Posterior cingulate gyrus (tissue), 11 donors: ENCODE measurements at places on chromosomes 12 and 14.

DNA sequence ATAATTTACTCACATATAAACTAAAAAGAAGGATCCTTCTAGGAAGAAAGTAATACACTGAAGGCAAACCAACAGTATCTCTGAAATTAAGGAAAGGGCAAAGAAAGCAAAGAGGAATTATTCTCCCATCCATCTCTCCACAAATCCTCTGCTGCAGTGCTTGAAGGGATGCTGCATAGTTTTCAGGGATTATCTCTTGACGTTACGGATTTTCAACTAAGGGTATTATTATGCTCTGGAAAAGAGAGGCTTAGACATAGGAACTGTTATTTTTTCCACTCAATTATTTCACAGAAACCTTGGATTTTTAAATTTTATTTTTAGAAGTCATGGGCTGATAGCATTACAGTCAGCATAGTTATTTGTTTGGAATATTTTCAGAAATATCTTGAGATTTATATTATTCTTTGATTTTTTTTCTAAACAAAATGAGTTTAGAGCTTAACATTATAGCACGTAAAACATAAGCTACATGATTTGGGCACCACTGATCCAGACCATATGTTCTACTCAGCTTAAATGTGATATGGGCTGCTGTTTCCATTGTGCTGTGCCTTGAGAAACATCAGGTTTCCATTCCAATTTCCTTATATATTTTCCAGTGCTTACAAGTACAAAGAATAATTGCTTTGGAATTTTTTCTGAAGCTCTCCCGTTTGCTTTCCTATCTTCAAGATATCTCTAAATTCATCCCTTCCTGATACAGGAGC is 57.9 kb upstream of the DCN start:
- no peak for DNase-seq

- DNase-seq: no peak
Observed at GRCh38 chr12:77686760-77687159, 143.9 kb upstream of the NAV3 start.

- no peak for DNase-seq
Observed at GRCh38 chr12:102504871-102505270, 24.5 kb upstream of the IGF1 start.

DNA sequence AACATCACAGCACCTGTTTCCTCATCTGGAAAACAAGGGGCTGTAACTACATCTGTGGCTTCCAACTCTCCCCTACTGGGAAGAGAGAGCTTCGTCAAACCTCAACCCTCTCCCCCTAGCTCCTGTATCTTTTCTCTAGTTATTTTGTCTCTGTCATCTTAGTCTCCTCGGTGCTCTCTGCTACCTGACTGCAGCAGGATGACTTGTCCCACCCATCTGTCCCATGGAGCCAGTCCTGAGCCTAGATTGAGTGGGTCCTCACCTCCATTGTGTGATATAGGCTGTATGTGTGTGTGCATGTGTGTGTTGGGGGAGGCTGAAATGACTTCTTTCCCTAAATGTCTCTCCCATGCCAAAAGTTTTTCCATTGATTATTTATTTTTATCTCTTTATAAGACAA is 177.3 kb downstream of the EMP1 start:
- DNase-seq: no peak

DNA sequence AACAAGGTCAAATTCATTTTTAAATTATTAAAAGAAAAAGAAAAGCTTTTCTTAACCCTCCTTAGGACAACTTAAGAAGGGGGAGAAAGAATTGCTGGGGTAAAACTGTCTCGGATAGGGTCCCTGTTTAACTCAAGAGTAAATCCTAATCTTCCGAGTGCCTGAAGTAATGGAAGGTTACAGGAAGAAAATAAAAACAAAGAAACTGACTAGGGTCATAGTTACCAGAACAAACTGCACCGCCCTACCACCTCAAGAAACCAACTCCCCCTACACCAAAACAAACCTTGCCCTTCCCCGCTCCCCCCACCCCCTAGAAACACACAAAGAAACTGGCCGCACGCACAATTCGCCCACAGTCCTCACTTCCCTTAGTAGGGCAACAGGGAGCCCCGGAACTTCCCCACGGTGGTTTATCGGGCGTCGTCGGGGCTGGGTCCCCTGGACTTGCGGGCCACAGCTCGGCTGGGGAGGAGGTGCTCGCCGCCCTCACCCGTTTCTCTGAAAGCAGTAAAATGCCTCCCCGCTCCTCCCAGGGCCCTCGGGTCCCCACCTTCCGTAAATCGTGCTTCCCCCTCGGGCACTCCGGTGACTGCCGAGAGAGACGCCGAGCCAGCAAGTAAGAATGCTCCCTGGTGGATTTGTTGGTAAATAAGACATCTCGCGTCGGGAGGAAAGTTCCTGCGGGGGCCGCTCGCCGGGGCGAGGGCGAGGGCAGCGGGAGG is 2.4 kb downstream of the SINHCAF start:
- no peak for DNase-seq

GRCh38 chr12:120962532-120963020 is 15.8 kb upstream of the HNF1A start:
- no peak for DNase-seq

- DNase-seq: peak; percentile 81
Observed at GRCh38 chr14:91127401-91127801, 13.5 kb downstream of the DGLUCY start.

GRCh38 chr14:71469643-71470335 is 462.4 kb upstream of the RGS6 start:
- no peak for DNase-seq

GRCh38 chr12:101539148-101539547 is 55.6 kb upstream of the MYBPC1 start:
- no peak for DNase-seq

DNA sequence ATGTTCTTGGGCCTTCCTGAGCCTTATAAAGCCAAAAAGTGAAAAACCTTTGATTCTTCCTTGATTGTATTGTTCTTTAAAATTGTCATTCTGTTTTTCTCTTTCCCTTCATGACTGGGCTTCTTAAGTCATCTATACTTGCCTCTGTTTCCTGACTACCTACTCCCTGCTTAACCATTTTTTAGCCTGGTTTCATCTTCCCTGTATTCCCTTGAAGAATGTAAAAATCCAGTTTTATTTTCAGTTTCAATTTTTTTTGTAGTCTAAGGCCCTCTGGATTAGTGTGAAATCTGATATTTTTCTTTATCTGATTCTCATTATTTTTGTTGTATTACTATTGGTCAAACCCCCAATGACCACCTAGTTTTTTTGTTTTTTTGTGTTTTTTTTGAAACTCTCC is 46.3 kb downstream of the APAF1 start:
- no peak for DNase-seq

- DNase-seq: no peak
Observed at GRCh38 chr12:121189131-121189530, 20.8 kb upstream of the P2RX4 start.

GRCh38 chr12:96824074-96824837 is 82.8 kb upstream of the NEDD1 start:
- no peak for DNase-seq

DNA sequence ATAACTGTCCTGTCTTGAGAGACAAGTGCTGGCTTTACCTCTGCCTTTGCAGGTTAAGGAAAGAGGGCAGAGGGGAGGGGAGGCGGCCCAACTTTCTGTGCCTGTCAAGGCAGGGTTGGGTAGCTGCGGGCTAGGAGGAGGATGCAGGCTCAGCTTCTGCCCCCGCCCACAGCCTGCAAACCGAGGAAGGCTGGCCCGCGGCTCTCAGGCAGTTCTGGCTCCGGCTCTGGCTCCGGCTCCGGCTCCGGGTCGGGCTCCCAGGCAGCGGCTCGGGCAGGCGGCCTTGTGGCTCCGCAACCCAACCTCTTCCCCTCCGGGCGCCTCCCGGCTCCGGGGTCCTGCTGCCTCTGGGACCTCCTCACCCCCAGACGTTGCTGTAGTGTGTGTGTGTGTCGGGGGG is 92.9 kb downstream of the TMEM30B start:
- DNase-seq: no peak

DNA sequence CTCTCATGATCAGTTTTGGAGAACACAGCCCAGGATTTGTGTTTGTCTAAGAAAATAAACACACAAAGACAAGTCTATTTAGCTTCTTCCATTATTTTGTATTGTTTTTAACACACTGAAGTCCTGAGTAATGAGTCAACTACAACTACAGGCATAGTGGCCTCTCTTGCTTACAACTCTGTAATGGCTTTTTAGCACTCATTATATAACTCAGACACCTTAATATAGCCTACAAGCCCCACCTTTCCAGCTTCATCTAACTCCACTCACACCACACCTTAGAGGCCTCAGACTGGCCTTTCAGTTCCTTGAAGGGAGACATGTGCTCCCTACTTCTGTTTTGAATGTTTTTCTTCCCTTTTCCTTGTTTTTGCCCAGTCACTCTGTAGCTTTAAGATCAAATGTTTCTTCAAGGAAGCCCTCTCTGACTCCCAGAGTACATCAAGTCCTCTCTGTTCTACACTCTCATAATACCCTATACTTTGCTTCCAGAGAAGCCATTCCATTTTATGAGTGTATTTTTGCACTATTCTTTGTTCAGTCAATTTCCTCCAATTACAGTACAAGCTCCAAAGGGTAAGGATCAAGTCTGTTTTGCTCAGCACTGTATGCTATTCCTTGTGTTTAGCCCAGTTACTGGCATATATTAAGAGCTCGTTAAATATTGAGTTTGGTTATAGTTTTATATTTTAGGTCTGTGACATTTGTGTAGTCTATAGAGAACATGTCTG is 233.6 kb upstream of the ARHGAP5 start:
- no peak for DNase-seq

GRCh38 chr14:22319526-22320361 is 269.3 kb downstream of the DAD1 start:
- DNase-seq: no peak

- DNase-seq: no peak
Observed at GRCh38 chr12:2084553-2085296, 31.9 kb downstream of the CACNA1C start.

GRCh38 chr14:99234355-99234754 is 37.6 kb downstream of the BCL11B start:
- no peak for DNase-seq

DNA sequence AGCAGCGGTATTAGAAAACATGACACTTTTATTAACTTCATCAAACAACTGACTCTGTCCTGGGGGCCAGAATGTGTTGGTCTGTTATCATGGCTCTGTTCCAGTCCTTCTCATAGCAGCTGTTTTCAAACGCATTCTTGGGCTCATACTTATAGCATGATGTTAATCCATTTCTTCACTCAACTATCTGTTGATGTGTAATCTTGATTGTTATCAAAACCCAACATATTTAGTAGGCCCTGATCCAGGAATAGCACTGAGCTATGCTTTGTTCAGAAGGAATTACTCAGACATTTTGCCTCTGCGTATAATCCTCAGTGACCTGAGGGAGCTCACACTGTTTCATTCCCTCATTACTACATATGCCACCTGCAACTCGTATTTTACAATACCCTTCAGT is 315.9 kb downstream of the BMP4 start:
- DNase-seq: no peak

DNA sequence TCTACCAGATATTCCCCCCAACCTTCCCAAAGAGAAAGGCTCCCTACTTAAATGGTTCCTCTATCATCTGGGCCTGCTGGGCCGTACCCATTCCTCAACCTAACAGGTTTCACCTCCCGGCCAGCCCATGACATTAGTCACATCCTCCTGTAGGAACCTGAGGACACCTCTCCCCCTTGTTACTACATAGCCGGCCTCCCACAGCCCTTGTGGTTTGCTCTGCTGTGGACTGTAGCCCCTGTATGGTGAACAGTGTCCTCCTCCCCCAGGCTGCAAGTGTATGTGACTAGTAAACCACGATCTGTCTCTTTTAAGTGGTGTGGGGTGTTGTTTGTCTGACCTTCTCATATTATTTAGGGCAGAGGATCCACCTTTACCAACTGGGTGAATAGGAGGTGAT is 371.7 kb downstream of the RGS6 start:
- peak; percentile 34 for DNase-seq

DNA sequence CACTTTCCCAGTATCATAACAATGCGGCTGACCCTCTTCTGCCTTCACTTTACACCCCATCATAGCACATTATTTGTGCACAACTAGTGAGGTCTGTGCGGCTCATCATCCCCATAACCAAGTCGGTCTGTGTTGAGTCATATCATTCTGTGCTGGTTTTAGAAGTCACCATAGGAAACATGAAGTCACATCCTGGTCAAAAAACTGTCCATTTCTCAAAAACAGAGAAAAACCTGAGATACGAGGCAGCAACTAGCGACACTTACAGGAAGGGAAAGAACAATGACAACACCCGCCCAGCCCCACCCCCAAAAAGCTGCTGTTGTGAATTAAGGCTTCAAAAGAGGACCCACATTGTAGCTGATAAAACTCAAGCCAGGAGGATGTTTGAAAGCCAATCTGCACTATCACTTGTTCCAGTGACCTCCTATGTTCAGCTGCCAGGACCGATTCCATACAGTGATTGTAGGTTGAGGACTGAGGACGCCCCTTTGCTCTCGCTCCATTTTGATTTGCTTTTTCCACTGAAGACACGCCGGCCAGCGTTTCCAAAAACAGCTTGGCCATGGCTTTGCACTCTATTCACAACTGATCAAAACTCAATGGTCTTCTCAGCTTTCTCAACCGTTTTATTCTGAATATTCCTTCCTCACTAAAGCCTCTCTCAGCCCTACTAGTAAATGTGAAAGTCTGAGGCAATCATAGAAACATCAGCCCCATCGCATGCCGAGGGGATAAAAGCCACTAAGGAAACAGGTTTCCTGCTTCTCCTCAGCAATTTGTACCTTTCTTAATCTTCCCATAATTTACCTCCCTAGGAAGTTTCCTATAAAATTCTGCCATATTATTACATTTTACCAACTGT is 87.5 kb downstream of the DUSP16 start:
- no peak for DNase-seq

GRCh38 chr14:102295270-102295669 is 9.7 kb downstream of the MOK start:
- no peak for DNase-seq

- no peak for DNase-seq
Observed at GRCh38 chr12:6772331-6772695, at the start of gene LAG3. LAG3 (plus strand) TSS chr12:6772520; CDS start chr12:6772853, 333 bp downstream.

DNA sequence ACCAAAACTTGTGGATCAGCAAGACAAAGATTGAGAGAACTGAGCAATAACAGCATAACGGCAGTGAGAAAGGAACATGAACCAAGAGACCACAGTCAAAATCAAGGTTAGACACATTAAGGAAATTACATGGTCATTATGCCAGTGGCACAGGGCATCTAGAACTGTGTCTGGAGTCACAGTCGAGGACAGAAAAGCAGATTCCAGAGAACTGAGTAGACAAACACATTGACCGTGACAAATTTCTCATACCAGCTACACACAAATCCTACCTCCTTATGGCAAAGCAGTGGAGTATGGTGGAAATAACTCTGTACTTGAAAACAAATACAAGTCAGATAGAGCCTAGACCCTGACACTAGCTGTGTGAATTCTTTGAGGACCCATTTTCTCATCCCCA is 367.3 kb downstream of the DUSP6 start:
- no peak for DNase-seq

- no peak for DNase-seq
Observed at GRCh38 chr12:127389923-127390322, 877.0 kb upstream of the TMEM132C start.

- DNase-seq: no peak
Observed at GRCh38 chr14:77040741-77041653, 12.5 kb upstream of the IRF2BPL start.

- DNase-seq: no peak
Observed at GRCh38 chr12:23561364-23562345, 387.8 kb downstream of the SOX5 start.
